ENCODE measurements at places on chromosomes 2 and 18. TPM values are rescaled to one million over a fixed set of nuclear protein-coding genes. Genes with fewer than 3 reads are reported as not detected.

GAREM1 gene
- 9.5 TPM for total RNA-seq

PDE1A gene
- total RNA-seq = 3.1 TPM

PPP1R1C gene
- total RNA-seq = 5.3 TPM

MYO7B gene
- total RNA-seq = not detected

TUBA4B gene
- total RNA-seq = not detected

PJVK gene
- total RNA-seq = 1.9 TPM

HNMT gene
- 0.82 TPM for total RNA-seq

PLEKHH2 gene
- 2.2 TPM for total RNA-seq

MALL gene
- 0.24 TPM for total RNA-seq

LYPD6B gene
- not detected for total RNA-seq

DPYSL5 gene
- 110 TPM for total RNA-seq

MARCHF7 gene
- 94.9 TPM for total RNA-seq

SUPT7L gene
- 34.0 TPM for total RNA-seq

KIAA2012 gene
- 0.13 TPM for total RNA-seq

LNPK gene
- total RNA-seq = 46.6 TPM

ZNF24 gene
- 63.3 TPM for total RNA-seq

ADCYAP1 gene
- not detected for total RNA-seq

CXCR4 gene
- 3.6 TPM for total RNA-seq

FNDC4 gene
- 1.3 TPM for total RNA-seq

RTP5 gene
- total RNA-seq = not detected

RASGRP3 gene
- not detected for total RNA-seq

ANKRD30B gene
- total RNA-seq = not detected

INPP5D gene
- 3.0 TPM for total RNA-seq

SCG2 gene
- 27.0 TPM for total RNA-seq

CHST9 gene
- total RNA-seq = not detected

C2orf92 gene
- 2.4 TPM for total RNA-seq

SP140 gene
- total RNA-seq = 1.0 TPM

RNF125 gene
- total RNA-seq = 1.5 TPM

POTEJ gene
- total RNA-seq = not detected

GREB1L gene
- total RNA-seq = not detected

CYTIP gene
- total RNA-seq = not detected

SERPINB3 gene
- not detected for total RNA-seq

UGT1A5 gene
- not detected for total RNA-seq

ATP9B gene
- total RNA-seq = 17.9 TPM

CD8B2 gene
- not detected for total RNA-seq

MDH1 gene
- 185 TPM for total RNA-seq

SPP2 gene
- total RNA-seq = not detected
